ENCODE measurements at places on chromosomes 12 and 14.

DNA sequence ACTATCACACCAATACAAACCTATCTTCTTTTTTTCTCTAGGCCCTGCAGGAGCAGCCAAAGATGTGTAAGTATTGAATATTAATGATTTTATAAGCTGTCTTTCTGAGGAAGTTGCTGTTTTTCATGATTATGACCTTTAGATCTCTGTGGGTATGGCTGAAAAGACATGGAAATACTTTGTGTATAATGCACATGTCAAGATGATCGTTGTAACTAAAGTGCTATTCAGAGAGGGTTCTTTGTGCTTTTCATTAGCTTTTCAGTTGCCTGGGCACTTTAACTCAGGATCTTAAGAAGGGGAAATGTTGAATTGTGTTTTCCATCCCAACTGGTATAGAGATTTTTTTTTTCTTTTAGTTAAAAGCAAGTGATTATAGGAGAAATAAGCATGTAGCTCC is 18.1 kb downstream of the C12orf75 start:
- no peak for DNase-seq

DNA sequence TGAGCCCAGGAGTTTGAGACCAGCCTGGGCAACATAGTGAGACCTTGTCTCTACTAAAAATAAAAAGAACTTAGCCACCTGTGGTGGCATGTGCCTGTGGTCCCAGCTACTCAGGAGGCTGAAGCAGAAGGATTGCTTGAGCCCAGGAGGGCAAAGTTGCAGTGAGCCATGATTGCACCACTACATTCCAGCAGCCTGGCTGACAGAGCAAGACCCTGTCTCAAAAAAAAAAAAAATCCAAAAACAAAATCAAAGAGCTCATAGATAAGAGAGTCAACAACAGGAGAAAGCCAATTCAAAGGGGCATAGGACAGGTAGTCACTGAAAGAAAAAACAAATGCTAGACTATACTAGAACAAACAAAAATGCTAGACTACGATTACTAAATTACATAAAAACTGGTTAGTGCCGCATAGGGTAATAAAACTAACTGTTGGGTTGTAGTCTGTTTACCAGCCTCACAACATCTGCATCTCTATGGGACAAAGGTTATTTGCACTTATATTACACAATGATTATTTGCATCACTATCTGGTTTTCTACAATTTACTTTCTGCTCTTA is 16.6 kb upstream of the EEA1 start:
- DNase-seq, result no peak

- peak; percentile 52 for DNase-seq
Observed at GRCh38 chr14:76152333-76152681, 585 bp downstream of the GPATCH2L start.

DNA sequence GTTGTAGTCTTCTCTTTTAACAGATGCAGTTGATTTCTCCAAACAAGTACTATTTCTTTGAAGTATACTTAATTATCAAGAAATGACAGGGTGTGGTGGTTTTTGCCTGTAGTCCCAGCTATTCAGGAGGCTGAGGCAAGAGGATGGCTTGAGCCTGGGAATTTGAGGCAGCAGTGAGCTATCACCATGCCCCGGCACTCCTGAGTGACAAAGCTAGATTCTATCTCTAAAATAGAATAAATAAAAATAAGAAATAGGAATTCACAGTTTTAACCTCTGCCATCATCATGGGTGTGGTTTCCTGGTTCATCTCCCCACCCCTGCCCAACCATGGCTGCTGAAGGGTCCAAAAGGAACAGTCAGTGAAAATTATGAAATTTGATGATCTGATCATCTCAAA is 290.2 kb upstream of the FLRT2 start:
- no peak for DNase-seq

- no peak for DNase-seq
Observed at GRCh38 chr14:74514471-74514941, 20.9 kb downstream of the ISCA2 start.

Measured in left ventricle myocardium superior (tissue), 1 donor.